BJ (cell line): ENCODE measurements at places on chromosomes 16 and 17.

DNA sequence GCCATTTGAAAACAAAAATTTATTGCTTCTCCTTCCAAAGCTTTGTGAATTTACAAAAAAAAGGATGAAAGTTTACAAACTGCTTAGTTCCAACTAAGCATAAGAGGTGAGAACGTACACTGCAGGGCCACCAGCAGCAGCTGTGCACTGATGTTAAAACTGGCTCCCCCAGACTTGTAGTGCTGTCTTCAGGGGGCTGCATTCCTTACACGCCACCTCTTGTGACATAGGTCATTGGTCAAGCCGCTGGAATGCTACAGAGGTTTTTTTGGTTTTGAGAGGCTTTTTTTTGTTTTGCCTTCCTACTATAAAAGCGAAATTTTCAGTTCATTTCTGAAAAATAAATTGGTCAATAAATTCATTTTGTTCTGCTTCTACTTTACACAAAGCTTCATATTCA, 6.9 kb downstream of the IFT20 start:
- no peak for DNase-seq

DNA sequence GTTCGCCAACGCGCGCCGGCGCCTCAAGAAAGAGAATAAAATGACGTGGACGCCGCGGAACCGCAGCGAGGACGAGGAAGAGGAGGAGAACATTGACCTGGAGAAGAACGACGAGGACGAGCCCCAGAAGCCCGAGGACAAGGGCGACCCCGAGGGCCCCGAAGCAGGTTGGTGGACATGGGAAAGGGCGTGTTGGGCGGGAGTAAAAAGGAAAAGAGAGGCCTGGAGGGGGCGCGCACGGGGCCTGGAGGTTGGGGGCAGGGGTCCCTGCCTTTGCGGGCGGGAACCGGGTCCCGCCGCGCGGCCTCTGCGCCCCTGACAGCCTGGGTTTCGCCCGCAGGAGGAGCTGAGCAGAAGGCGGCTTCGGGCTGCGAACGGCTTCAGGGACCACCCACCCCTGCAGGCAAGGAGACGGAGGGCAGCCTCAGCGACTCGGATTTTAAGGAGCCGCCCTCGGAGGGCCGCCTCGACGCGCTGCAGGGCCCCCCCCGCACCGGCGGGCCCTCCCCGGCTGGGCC, 2.1 kb downstream of the IRX5 start:
- no peak for DNase-seq

GRCh38 chr17:80832266-80832676, 159.4 kb upstream of the CHMP6 start:
- no peak for DNase-seq

- DNase-seq, result no peak
These were observed 107.1 kb downstream of the VPS53 start for GRCh38 chr17:607361-608147.

GRCh38 chr17:76734080-76734840, 2.9 kb downstream of the SRSF2 start:
- DNase-seq, result no peak

GRCh38 chr16:73308771-73309170, 260.8 kb upstream of the ZFHX3 start:
- no peak for DNase-seq

DNA sequence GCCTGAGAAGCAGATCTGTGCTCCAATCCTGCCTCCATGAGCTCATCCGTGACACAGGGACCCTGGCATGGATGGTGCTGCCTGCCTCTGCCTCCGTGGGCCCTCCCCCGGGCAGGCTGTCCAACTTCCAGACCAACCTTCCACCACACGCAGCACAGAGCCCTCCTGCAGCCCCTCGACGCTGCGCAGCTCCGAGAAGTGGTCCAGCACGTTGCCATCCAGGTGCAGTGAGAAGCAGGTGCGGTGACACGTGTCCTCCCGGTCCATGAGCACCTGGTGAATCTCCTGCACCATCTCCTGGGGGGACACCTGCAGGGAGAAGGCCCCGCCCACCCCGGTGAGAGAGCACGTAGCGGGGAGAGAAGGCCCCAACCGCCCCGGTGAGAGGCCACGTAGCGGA, 8.4 kb downstream of the CLUH start:
- DNase-seq, result no peak
